ENCODE measurements at places on chromosomes 3 and 15.

DNA sequence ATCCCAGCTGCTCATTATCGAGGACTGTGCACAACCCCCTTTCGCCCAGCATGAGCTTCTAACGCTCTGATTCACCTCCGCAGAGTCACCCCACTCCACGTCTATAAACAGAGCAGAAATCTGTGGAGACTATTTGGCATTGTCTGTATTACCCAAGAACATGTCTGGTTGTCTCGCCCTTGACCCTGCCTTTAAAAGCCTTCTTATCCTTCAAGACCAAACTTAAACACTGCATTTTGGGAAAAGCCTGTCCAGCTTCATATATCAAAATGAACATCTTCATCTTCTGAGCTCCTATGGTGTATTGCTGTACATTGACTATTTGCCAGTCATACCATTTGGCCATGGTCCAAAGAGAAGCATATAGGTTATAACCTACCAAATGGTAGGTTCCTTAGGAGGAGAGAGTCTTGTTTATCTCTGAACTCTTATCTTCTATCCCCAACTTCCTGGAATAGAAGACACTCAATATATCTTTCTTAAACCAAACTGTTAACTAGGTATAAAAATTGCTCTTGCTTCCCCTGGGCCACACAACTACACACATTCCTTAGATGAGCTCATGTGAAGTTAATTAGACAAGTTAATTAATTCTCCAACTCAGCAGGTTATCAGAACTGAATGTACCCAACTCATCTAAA is 90.1 kb downstream of the FBN1 start:
- DNase-seq: no peak

- DNase-seq: peak; percentile 60
Observed at GRCh38 chr3:48562367-48563095, 1.1 kb downstream of the UCN2 start.

DNA sequence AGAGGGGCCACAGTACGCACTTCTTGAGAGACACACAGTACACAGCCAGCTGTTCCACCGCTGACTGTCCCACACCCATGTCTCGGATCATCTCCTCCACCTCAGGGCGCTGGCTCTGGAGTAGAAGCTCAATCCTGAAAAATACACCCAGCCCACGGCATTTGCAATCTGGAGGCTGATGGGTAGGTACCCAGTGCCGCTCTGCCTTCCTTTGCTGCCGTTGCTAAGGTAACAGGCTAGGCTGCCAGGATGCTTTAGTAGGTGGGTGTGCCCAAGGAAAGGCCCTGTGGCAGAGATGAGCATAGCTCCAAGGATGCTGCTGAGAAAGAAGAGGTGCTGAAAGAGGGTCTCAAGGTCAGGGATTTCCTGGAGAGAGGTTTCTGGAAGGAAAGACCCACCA is 14.6 kb downstream of the TRAIP start:
- DNase-seq: no peak

DNA sequence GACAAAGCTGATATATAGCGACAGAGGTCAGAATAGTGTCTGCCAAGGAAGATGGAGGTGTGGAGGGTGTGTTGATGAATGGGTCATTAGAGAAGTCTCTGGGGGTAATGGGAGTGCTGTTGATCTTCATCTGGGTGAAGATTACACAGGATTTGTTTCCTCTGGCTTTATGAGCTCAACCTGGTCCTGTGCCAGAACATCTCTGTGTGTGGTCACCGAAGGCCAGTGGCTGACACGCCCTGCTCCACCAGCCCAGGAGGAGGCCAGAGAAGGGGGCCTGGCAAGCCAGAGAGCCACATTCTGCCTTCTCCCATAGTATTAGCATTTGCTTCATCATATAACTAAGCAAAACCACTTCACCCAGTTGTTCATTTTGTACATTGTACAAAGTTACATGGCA is 121.1 kb downstream of the ZNF621 start:
- DNase-seq: no peak

DNA sequence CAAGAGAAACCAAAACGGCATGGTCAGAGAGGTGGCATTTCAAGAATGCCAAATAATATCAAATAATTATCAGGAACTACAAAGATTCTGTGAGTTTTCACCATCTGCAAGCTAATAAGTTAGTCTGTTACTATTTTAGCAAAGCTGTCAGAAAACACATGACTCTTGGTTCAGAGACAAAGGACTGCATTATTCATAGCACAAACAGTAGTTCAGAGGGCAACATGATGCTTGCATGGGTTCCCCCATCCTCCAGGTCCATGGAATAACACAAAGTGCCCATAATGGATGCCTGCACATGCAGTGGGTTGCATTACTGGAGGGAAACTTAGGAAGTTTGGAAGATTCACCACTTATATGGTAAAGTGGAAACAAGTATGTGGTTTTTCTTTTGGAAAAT is 228.8 kb upstream of the ALCAM start:
- no peak for DNase-seq

- no peak for DNase-seq
Observed at GRCh38 chr15:62828364-62828763, 214.2 kb upstream of the TPM1 start.
